Erythroblast (primary cell): ENCODE measurements at places on chromosomes 4 and X.

- DNase-seq, result no peak
Observed at GRCh38 chrX:10496345-10496965, 123.9 kb downstream of the MID1 start.

- DNase-seq, result no peak
Observed at GRCh38 chrX:115521741-115522140, 39.2 kb upstream of the PLS3 start.

DNA sequence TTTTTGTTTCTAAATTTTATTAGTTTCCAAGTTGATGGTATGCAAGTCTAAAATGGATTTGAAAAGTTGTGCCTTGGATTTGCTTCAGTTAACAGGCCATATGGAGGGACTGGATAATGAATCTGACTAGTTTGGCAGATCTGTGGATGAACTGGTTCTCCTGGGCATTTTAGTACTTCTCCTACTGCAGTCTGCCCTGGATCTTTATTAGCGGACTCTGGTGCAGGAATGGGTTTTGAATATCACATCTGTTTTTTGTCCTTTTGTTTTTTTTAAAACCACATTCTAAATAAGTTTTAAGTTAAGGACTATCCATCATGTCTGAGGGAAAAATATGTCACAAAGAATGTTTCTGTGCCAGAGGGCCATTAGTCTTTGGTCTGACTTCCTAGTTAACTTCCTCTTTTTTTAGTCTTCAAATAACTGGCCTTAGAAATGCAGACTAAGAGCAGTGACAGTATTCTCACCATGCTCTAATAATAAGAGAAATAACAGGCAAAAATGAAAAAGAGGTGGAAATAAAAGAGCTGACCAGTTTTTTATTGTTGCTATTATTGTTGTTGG lies 13.9 kb upstream of the DCK start:
- no peak for DNase-seq

DNA sequence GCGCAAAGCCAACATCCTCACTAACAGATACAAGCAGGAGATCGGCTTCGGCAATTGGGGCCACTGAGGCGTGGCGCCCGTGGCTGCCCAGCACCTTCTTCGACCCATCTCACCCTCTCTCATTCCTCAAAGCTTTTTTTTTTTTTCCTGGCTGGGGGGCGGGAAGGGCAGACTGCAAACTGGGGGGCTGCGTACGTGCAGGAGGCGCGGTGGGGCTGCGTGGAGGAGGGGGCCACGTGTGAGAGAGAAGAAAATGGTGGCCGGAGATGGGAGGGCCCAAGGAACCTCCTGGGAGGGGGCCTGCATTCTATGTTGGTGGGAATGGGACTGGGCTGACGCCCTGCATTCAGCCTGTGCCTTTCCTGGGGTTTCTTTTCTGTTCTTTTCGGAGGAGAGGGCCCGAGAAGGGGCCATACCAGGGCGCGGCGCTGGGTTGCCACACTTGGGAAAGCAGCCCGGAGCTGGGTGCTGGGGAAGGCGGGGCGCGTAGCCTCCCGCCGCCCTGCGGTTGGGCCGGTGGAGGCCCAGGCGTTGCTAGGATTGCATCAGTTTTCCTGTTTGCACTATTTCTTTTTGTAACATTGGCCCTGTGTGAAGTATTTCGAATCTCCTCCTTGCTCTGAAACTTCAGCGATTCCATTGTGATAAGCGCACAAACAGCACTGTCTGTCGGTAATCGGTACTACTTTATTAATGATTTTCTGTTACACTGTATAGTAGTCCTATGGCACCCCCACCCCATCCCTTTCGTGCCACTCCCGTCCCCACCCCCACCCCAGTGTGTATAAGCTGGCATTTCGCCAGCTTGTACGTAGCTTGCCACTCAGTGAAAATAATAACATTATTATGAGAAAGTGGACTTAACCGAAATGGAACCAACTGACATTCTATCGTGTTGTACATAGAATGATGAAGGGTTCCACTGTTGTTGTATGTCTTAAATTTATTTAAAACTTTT lies 4.5 kb downstream of the MID1IP1 start:
- DNase-seq, result peak; percentile 85

- DNase-seq, result no peak
Observed at GRCh38 chr4:133188433-133189146, 39.5 kb downstream of the PCDH10 start.

DNA sequence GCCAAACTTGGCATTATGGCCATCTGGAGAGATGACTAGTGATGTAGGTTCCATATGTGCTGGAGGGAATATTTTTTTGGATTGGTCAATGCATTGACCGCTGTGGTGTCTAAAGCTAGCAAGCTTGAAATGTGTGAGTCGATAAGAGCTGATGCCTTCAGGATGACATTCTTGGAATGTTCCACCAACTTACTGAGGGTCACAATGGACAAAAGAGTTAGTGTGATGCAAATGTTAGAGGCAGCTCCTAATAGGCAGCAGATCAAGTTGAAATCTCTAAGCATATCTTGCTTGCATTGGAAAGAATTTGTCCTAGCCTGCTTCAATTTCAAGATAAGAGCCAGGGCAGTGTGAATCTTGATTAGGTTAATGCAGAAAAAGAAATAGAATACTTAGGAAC lies 210.4 kb upstream of the AFF2 start:
- DNase-seq, result no peak

DNA sequence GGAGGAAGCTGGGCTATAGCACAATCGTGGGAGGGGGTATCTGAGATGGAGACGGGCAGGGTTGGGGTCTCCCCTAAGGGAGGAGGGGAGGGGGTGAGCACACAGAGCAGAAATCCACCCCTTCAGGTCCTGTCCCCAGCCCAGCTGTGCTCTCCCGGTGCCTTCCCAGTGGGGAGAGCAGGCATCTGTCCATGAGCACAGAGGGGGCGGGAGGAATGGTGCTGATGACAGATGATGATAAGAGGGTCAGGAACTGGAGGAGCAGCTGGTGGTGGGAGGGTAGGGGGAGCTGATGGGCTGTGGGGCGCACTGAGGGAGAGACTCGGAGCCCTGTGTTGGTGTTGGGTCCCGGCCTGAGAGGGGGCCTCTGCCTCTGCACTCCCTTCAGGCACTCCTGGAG lies 8.6 kb downstream of the ATP2B3 start:
- no peak for DNase-seq

GRCh38 chr4:149158817-149159216 lies 656.8 kb downstream of the IQCM start:
- no peak for DNase-seq

GRCh38 chrX:125137521-125137920 lies 182.2 kb upstream of the TEX13C start:
- DNase-seq, result no peak

DNA sequence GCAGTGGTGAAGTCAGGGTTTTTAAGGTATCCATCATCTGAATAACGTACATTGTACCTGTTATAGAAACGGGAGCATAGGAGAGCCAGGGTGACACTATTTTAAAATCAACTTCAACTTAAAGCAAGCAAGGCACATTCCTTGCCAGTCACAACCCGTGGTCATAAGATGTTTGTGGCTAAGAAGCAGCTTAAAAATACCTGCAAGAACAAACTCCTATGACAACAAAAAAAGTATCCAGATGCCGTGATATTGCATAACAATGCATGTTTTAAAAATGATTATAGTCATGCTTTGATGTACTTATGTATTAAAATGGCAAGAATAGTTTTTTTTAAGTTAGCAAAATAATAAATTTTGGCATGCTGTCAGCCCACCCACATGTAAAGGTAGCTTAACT lies 16.5 kb upstream of the SYNPO2 start:
- DNase-seq, result no peak

DNA sequence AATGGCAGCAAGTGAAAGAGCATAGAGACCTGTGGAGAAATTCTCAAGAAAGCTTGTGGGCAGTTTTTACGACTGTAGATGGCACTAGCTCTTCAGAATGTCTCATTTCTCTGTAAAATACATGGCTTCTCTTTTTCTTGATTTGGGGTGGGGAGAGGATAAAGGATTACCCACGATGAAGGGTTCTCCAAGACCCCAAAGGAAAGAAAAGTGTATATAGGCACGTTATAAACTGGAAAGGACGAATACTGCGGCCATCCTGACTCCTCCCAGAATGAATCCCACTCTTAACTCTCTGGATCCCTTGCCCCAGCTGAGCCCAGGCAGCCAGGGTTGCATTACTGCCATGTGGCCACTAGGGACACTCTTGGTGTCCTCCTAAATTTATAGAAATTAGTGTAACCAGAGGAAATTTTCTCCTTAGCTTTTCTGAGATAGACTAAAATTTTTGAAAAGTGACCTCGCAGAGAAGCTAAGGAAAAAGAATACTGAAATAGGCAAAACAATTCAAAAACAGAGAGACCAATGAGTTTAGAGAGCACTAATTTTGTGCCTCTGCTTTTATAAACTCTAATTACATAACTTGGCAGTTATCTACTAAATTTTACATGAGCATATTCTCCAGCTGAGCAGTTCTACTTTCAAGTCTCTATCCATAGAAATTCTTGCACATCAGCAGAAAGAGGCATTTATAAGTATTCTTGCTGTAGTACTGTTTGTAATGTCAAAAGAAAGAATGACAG lies 37.8 kb upstream of the PCDH19 start:
- peak; percentile 0 for DNase-seq

DNA sequence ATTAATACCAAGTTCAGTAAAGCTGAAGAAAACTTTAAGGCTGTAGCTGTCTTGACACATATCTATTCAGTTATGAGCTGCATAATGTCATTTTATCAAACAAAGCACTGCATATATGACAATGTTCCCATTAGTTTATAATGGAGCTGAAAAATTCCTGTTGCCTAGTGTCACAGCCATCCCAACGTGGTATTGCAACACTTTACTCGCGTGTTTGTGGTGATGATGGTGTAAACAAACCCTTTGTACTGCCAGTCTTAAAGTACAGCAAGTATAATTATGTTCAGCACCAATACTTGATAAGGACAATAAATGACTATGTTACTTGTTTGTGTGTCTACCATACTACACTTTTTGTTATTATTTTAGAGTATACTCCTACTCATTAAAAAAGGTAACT lies 1415.6 kb upstream of the PCDH7 start:
- no peak for DNase-seq

- DNase-seq, result no peak
Observed at GRCh38 chr4:137106287-137106686, 426.0 kb downstream of the PCDH18 start.

DNA sequence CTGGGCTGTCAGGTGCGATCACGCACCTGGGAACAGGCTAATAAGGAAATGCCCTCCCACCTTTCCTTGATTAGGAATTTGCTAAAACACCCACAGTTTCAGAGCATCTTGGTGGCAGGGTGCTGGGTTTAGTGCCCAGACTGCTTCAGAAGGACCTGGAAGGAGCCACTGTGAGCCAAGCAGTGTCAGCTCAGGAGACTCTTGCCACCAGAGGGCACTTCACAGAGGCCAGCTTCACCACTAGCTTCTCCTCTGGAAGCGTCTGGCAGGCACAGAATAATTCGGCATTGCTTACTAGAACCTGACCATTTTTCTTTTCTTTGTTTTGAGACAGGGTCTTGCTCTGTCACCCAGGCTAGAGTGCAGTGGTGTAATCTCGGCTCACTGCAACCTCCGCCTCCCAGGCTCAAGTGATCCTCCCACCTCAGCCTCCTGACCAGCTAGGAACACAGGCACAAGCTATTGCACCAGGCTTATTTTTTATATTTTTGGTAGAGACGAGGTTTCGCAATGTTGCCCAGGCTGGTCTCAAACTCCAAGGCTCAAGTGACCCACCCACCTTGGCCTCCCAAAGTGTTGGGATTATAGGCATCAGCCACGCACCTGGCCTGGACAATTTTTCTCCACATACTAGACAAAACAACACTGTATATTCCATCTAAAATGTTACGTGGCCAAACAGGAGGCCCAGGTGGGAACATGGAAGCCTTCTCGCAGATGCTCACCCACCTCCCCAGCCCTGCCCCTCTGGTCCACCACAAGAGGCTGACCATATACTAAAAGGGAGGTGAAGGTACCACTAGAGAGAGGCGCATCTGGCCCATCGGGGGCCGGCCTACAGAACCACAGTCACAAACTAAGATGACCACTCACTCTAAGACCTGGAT lies 14.1 kb downstream of the NOP14 start:
- peak; percentile 25 for DNase-seq

GRCh38 chr4:8741513-8742226 lies 130.0 kb downstream of the HMX1 start:
- DNase-seq, result no peak

- DNase-seq, result no peak
Observed at GRCh38 chr4:128322986-128323385, 35.4 kb upstream of the PGRMC2 start.

DNA sequence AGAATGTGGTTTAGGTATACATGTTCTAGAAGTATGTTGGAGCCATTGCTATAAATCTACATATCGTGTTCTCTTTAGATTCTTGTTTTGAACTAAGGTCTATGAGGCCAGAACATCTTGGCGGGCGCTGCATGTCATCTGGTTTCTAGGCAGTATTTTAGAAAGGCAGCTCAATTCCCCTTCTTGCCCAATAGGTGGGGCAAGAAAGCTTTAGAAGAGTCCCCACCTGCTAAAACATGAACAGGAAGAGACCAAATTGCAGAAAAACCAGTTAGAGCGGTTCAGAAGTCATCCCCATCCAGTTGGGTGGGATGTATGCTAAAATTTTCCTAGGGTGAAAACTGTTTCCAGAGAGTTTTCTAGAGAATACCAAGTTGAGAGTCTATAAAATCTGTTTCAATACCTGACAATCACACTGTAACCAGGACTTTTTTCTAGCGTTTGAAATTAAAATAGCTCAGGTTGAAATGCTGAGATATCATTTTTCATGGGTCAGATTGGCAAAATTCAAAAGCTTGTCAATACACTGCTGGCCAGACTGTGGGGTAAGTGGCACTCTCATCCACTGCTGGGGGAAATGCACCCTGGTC lies 17.5 kb upstream of the SH3KBP1 start:
- DNase-seq, result peak; percentile 52

DNA sequence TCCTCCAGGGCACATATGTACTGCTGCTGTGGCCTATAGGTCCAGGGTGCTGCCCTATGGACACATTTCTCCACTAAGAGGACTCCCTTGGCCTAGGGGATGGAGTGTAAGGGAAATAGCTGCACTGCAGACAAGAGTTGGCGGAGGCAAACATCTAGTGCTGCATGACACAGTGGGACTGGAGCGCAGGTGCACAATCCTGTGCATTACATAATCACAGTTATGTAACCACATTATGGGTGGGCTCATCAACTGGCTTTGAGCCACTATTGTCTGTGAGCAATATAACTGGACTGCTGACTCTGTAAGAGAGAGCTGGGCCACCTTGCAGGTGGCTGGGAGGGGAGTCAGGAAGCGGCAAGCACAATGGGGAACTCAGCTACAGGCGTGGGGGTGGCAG lies 3.2 kb upstream of the TIGD2 start:
- peak; percentile 60 for DNase-seq

- DNase-seq, result no peak
Observed at GRCh38 chr4:56307423-56307822, 79.9 kb downstream of the AASDH start.

- DNase-seq, result no peak
Observed at GRCh38 chr4:167868163-167868562, 224.2 kb upstream of the ANXA10 start.

DNA sequence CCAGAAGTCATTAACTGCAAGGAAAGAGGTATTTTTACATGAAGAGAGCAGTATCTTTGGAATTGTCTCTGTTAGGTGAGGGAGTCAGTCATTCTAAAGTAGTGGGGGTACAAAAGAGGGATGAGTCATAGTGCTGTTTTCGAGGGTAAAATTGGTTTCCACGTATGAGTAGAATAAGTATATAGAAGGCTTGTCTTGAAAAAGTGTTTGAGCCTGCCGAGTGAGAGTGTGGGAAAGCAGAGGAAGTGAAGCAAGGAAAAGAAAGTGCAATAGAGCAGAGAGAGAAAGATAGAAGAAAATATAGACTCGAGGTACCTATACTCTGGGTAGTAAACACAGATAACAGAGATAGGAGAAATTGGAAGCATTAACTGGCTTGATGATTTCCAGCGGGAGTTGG lies 696.4 kb downstream of the DMD start:
- DNase-seq, result no peak

- no peak for DNase-seq
Observed at GRCh38 chrX:151816934-151817333, 82.4 kb downstream of the CNGA2 start.
